ENCODE measurements at places on chromosomes 6 and 20.

DNA sequence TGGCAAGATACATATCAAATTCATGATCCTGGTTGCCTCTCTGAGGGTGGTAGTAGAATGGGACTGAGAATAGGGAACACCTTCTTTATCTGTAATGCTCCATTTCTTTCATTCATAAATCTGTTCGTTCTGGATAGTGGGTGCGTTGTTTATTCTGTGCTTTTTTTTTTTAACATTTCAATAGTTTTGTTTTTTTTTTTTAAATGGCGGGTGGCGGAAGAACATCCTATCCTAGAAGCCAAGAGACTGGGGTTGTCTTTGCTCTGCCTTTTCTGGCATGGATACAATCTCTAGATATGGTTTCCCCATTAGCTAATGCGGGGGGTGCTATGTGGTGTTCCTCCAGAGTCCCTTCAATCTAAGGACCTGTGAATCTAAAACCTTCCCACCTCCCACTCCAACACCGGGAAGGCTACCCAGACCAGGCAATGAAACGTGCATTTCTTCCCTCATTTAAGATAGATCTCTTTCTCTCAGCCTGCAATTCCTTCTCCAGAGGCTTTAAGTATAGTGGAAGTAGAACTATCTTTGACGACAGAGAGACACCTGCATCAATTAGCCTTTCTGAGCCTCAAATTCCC lies 883 bp upstream of the CCDC28A start:
- no peak for DNase-seq

GRCh38 chr20:34709044-34709830 lies 5.1 kb downstream of the TP53INP2 start:
- DNase-seq = peak; percentile 47

DNA sequence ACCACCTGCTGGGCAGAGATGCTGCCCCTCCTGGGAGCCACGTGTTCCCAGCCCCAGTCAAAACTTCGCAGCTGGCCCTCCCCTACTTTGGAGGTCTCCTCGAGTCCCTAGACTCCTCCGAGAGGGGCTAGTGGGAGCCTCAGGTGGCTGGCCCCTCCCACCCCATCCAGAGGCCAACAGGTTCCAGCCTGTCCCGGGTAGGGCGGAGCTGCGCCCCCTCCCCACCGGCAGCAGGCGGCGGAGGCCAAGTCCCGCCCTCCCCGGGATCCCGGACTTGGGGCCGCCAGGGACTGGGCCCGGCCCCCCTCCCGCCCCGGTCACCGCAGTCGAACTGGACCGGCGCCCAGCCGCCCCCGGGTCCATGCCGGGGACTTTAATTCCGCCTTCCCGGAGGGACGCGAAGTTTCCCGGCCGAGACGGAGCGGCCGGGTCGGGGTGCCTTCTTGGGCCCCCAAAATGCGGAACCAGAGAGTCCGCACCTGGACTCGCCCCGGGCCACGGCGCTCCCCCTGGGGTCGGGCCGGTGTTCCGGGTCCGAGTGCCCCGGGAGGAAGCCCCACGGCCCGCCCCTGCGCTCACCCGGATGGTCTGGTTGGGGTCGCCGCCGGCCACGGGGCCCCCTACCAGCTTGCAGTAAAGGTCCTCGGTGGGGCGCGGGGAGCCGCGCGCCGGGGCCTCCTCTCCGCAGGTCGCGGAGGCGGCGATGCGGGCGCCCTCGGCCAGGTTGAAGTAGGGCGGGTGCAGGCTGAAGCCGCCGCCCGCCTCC lies 559 bp downstream of the LAMA5 start:
- no peak for DNase-seq

GRCh38 chr6:7050872-7051779 lies 56.6 kb upstream of the RREB1 start:
- DNase-seq = no peak

DNA sequence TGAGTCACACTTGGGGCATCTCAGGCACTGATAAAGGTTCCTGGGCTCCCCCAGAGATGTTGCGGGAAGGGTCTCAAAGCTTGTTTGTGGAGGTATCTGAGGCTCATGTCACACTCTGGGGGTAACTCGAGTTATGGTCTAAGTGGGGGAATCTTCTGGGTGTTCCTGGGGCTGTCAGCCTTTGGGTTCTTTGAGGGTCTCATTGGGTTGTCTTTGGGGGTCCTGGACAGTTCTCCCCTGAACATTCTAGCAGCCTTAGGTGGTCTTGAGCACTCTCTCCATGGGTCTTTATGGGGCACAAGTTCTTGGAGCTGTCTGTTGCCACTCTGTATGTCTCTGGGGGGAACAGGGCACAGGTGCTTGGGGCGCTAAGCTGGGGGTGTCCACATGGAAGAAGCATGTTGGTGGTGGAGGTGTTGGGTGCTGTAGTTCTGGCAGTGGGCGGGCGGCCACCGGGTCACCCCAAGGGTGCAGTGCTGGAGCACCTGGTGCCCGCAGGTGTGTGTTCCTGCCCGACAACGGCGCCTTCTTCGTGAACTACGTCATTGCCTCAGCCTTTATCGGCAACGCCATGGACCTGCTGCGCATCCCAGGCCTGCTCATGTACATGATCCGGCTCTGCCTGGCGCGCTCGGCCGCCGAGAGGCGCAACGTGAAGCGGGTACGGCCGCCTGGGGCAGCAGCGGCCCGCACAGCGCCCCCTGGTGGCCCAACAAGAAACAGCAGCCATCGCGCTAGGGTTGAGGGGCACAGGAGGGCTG lies 7.1 kb upstream of the CAPN11 start:
- no peak for DNase-seq

GRCh38 chr6:165325609-165326008 lies 16.2 kb upstream of the C6orf118 start:
- no peak for DNase-seq

DNA sequence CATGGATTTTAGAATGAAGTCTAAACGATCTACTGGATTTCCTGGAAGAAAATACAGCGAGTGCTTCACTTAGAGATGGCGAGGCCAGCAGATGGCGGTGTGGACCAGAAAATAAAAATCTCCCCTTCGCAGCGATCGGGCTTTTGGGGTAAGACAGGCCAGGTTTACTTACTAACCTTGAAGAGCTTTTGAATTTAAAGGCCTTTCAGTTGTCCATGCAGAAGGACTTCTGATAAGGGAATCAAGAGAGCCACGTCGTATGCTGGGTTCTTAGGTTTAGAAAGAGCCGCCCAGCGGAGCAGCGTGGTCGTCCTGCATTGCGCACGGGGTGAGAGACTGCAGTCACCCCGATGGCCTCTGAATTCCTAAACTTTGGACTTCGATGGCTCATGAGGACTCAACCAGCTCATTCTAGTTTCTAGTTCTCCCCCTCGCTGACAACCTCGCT lies 125.2 kb upstream of the RALGAPA2 start:
- peak; percentile 30 for DNase-seq

DNA sequence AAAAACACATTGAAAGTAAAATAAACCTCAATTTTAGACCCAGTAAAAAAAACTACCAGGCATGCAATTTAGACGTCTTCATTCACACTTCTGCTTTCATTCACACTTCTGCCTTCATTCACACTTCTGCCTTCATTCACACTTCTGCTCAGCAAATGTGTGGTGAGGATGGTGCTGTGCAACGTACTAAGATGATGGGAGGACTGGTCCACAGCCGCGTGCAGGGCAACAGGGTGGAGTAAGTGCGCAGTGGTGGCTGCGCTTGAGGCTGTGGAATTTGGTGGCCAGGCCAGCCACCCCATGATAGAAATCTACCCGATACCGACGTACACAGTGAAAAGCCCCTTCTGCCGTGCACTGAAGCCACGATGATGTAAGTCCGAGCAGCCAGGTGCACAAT lies 114.3 kb upstream of the CD93 start:
- no peak for DNase-seq

DNA sequence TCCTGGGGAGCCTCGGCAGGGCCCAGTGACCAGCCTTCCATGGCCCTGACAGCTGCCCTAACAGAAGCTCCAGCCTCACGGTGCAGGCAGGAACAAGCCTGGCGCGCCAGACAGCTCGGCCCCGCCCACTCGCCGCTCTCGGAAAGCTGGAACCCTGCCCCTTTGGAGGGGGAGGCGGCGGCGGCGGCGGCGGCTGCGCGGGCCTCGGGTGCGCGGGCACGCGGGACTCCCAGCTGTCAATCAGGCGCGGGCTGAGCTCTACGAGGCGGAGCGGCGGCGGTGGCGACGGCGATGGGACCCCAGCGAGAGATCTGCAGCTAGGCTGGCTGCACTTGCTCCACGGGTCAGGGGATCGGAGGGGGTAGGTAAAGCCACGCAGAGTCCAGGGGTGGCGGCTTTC lies at the start of gene NRSN1:
NRSN1 (plus strand) TSS at position 236 of the 400 bp plus-strand sequence. CDS start 8,113 bp downstream, outside the sequence.
- DNase-seq = peak; percentile 64
